ENCODE measurements at places on chromosomes 13 and 19.

DNA sequence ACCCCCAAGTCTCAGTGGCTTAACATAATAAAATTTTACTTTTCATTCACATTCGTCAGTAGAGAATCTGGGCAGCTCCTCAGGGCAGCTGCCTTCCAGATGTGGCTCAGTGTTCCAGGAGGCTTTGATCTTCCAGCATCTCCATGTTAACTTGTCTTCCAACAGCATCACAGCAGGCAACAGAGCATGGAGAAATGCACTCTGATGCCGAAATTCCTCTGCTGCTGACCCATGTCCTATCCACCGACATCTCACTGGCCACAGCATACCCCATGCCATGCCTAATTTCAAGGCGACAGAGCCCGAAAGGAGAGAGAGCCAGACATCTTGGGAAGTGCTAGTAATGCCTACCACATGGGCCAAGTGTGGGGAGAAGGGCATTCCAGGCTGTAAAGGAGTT, 64.9 kb upstream of the MEDAG start:
- no peak for DNase-seq

DNA sequence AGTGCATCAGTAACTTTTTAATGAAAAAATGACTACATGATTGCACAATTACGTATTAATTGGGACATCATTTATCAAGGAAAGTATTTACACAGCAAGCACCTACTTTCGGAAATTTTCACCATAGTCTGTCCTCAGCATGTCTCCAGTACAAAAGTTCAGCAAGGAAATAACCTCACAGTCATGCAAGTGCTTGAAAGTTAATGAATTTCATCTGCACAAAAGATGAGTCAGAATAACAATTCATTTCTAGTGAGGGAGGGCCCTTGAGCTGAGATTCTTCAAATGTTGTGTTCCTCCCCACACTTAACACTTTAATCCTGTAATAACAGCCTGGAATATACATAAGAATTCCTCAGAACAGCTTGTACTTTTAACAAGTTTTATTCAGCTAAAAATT, 49.0 kb upstream of the OXGR1 start:
- no peak for DNase-seq

GRCh38 chr13:103325672-103326071, 259.5 kb upstream of the SLC10A2 start:
- no peak for DNase-seq

GRCh38 chr13:73902296-73902695, 231.9 kb downstream of the KLF12 start:
- DNase-seq = no peak

GRCh38 chr13:79043208-79043607, 362.8 kb downstream of the RBM26 start:
- no peak for DNase-seq

GRCh38 chr13:35714121-35714520, 237.6 kb upstream of the MAB21L1 start:
- DNase-seq = no peak

GRCh38 chr13:102441085-102441484, 39.2 kb upstream of the FGF14 start:
- DNase-seq = no peak

DNA sequence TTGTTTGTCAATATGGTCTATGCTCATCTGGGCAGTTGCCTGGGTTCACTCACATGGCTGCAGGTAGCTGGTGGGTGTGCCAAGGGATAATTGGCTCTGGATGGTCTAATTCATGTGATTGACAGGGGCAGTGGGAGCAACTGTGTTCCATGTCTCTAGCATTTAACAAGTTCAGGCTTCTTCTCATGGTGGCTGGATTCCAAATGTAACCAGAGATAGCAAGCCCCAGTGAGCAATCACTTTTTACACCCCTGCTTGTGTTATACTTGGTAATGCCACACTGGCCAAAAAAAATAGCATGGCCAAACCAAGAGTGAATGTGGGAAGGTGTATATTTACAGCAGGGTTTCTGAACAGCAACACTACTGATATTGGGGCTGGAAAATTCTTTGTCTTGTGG, 89.6 kb upstream of the TNFSF11 start:
- no peak for DNase-seq

DNA sequence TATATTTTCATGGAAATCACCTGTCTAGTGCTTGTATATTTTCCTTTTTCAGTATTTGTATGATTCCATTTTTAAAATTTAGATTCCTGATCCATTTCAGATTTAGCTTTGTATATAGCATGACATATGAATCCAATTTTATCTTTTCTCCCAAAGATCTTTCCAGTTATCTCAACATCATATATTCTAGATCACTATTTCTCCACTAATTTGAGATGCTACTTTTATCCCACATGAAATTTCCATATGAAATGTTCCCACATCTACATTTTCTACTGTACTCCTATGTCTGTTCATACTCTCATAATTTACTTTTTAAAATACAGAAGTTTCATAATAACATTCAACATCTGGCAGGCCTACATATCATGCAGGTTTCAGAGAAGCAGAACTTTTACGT, 1784.1 kb downstream of the SLITRK5 start:
- DNase-seq = no peak

GRCh38 chr13:45713721-45714120, 11.6 kb downstream of the CBY2 start:
- no peak for DNase-seq

DNA sequence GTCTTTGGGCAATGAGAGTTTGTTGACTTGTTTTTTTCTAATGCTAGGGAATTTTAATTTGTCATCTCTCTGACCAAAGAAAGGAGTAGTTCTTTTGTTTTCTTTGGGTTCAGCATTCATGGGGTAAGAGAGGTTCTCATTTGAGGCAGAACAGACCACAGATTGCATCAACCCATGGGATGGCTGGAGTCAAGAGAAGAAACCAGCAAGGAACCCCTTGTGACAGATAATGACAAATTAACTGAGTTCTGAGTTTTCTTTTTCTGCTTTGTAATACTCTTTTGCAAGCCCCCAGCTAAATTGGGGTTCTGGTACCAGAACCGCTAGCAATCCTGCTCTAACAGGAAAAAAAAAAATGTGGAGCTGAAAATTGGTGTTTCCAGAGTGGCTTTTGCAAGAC, 864.1 kb downstream of the DIAPH3 start:
- no peak for DNase-seq

DNA sequence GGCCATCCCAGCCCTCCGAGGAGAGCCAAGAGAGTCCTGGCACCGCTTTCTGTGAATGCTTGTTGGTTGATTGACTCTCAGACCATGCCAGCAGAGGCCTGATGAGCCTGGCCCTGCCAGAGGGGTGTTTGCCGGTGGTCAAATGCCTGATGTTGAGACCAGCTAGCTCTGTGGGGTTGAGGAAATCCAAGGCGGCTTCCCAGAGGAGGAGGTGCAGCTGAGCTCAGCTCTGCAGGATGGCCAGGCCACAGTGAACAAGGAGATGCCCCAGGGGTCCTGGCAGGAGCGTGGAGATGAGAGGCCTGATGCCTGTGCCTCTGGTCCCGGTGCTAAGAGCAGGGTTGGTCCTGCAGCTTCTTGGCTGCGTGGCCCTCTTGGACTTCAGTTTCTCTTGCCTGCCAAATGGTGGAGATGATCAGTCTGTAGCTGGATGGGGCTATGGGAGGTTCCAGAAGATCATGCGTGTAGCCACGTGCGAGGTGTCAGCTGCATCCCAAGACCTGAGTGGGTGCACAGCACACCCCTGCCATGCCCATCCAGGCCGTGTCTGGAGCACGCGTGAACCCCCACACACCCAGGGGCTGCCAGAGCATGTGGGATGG, 16.8 kb downstream of the NFIC start:
- no peak for DNase-seq

- peak; percentile 47 for DNase-seq
These were observed 14.2 kb downstream of the ONECUT3 start for GRCh38 chr19:1767464-1767933.

GRCh38 chr13:20525144-20525600, 485 bp downstream of the CRYL1 start:
- no peak for DNase-seq

DNA sequence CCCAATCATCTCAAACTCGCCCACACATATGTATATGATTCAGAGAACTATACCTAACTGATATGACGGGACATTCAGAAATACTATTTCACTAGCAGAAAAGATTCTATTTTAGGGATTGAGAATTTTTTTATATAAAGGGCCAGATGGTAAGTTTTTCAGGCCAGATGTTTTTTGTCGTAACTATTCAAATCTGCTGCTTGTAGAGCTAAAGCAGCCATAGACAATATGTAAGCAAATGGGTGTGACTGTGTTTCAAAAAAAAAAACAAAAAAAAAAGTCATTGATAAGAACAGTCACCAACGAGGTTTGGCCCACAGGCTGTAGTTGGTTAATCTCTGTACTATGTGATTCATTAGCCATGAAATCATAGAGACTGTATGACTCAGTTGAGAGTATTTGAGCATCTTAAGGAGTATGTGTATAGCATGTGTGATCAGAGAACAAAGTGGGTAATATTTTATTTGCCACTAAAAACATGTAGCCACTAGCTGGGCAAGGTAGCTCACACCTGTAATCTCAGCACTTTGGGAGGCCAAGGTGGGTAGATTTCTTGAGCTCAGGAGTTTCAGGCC, 2724.7 kb downstream of the PCDH9 start:
- DNase-seq = no peak

GRCh38 chr13:28474491-28475134, 20.3 kb downstream of the FLT1 start:
- no peak for DNase-seq

- DNase-seq = no peak
These were observed 20.5 kb downstream of the DYRK1B start for GRCh38 chr19:39813264-39813993.

DNA sequence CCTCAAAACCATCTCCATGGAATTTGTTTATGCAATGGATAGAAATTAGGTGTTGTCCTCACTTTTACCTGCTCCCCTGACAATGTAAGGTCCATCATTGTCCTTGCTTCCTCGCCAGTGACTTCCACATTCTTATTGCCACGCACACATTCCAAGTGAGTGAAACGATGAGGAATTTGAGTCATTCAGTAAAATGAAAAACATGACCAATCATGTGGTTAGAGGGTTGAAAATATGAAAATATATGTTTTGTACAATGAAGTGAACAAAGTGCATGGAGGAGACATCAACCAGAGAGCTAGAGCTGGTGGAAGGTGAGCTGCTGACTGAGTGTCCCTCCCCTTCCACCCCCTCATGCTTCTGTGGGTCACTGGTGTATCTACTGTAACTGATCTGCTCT, 91.7 kb downstream of the ATP8A2 start:
- DNase-seq = no peak

DNA sequence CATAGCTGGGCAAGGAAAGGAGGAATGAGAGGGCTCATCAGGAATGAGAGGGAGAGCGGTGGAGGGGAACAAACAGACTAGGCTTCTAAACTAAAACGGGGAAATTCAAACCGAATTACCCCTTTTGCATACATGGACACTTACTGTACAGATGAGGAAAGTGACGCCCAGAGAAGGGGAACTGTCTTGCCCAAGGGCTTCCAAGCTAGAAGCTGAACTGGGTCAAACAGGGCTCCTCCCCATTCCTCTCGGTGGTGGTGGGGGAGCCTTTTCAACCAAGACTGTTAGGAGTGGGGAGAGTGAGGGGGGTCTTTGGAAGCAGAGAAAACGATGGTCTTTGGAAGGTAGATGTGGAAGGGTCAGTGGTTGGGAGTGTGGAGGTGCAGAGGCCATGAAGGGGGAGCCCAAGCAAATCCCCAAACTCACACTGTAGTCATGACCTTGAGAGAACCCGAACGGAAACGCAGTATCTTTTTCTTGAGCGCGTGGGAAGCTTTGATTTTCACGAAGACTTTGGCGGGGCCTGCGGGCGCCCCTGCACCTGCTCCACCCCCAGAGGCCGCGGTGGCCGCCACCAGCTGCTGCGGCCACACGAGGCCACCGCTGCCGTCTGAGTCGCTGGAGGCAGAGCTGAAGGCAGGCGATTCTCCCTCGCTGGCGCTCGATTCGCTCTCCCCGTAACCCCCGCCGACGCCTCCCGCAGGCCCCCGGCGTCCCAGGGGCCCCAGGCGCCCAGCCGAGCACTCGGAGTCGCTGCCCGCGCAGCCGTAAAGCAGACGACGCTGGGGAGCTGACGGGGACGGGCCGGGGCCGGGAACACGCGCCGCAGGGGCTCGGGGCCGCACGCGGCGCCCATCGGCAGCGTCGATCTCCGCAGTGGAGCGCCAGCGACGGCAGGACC, 12.3 kb upstream of the GNG8 start:
- DNase-seq = no peak

DNA sequence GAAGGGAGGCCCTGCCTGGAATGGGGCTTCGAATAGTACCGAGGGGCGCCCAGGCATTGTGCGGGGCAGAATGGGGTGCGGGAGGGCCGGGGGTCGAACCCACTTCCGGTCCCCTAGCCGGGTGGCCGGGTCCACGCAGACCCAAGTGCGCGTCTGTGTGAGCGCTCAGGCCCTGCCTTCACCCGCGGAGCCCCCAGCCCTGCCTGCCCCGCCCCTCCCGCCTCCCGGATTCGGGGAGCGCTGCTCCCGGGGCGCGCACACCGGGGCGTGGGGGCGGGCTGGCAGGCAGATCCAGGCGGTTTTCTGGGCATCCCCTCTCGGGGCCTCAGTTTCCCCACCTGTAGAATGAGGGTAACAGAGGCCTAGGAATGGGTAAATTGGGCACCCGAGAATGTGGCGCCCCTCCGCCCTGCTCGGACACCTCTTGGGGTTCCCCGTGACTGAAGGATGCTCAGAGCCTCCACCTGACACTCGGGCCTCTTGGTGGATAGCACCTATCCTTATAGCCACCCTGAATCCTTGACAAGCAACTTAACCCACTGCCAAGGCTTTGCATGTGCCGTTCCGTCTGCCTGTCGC, 682 bp downstream of the PIK3R2 start:
- DNase-seq = peak; percentile 38

GRCh38 chr19:50721441-50722137, 1.6 kb upstream of the CLEC11A start:
- no peak for DNase-seq

DNA sequence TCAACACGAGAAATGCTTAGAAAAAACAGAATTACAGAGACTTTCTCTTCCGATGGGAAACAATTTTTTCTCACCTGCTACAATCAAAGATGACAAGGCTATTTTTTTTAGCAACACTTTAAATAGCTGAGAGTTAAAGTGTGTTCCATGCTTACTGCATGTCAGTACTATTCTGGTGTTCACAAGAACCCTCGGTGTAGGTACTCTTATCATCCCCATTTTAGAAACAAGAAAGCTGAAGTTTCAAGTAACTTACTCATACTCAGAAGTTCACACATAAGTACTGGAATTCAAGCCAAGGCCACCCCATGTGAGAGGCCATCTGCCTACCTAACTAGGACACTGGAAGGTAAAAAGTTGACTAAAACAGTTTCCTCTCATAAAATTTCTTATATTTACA, 9.0 kb upstream of the TNFRSF19 start:
- DNase-seq = no peak

DNA sequence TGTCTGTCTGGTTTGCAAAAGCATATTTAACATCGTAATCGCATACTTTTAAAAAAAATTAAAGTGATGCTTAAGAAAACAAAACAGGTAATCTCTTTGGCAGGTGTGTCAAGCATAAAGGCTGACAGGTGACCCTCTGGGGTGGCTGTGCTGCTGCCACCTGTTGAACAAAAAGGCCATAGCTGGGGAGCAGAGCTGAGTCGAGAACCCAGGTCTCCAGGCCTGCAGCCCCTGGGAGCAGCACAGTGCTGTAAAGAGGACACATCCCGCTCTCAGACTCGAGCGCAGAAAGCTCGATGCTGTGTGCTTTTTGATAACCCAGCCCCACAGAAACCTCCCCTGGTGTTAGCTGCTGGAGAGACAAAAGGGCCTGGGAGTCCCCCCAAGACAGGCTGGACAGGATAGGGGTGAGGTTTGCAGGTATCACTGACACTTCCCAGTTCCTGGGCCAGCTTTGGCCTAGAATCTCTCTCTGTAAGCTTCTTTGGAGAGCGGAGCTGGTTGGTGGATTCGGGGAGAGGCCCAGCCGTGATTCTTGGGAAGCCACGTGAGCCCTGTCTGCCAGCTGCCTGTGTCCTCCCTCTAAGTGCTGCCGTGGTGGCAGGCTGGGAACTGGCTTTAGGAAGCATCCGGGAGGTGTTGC, 66.9 kb downstream of the C13orf42 start:
- DNase-seq = no peak

Data from stimulated activated naive CD8-positive, alpha-beta T cell treated with anti-CD3 and anti-CD28 coated beads, Interleukin-15, amount 100 ng/mL, for 72 hours (primary cell).